Spleen (tissue), 13 donors: ENCODE measurements at places on chromosomes 2 and 18. TPM values are rescaled to one million over a fixed set of nuclear protein-coding genes. Genes with fewer than 3 reads are reported as not detected.

- peaks cover 56% of the 10 kb centered on the region for H3K36me3 ChIP-seq
- peaks cover 64% of the 10 kb centered on the region for H3K4me1 ChIP-seq
- no peak overlapping the region for H3K4me3 ChIP-seq
- H3K27ac ChIP-seq: peak overlapping the region; percentile 60
- H3K27me3 ChIP-seq: no peaks in the 10 kb centered on the region
These were observed 14.6 kb downstream of the UGP2 start for GRCh38 chr2:63856303-63856603.

RIT2 gene
- not detected for polyA plus RNA-seq

DNA sequence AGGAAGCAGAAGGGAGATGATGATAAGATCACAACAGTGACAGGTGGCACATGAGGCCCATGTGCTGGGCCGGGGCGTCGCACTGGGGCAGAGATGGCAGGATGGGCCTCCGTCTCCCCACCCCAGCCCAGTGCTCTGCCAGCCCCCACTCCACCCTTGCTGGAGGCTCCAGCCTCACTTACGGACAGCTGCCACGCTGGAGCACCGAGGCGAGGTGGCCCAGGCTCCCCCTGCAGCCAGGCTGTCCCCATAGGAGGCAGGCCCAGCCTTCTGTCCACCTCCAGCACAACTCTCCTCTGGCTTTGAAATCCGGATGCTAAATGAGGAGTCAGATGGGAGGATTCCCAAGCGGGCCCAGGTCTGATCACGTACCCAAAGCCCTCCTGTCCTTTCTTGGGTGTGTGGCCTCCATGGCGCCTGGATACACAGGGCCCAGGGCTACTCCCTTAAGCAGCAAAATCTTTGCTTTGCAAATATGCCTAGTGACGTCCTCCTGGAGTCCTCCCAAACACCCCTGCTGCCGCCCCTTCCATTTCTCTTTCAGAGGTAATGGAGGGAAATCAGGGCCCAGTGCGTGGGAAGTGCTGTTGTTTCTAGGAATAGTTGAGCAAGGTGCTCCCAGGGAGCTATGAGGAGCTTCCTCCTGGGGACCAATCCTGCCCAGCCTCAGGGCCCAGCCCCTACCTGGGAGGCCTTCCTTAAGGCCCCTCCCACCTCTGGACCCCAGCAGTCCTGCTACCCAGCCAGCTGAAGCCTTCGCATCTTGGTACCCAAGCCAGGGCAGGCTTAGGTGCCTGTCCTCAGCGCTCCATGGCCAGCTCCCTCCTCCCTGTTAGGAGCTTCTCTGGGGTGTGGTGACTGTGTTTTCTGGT is 170.4 kb upstream of the MYCN start:
- no peak for DNase-seq
- no peak overlapping the region for H3K4me3 ChIP-seq
- no peaks in the 10 kb centered on the region for H3K36me3 ChIP-seq
- H3K27me3 ChIP-seq: no peaks in the 10 kb centered on the region
- H3K4me1 ChIP-seq: no peaks in the 10 kb centered on the region

GRCh38 chr18:9231852-9232486 is 95.4 kb downstream of the ANKRD12 start:
- peaks cover 87% of the 10 kb centered on the region for H3K36me3 ChIP-seq
- DNase-seq: no peak
- no peaks in the 10 kb centered on the region for H3K4me1 ChIP-seq

- peaks cover 2% of the 10 kb centered on the region for H3K27me3 ChIP-seq
- H3K27ac ChIP-seq: no peak overlapping the region
- no peak overlapping the region for H3K4me3 ChIP-seq
- no peaks in the 10 kb centered on the region for H3K36me3 ChIP-seq
These were observed 68.6 kb upstream of the MAL start for GRCh38 chr2:94956797-94957391.

GRCh38 chr2:68832233-68832869 is 38.8 kb downstream of the BMP10 start:
- no peak overlapping the region for H3K4me3 ChIP-seq
- H3K27me3 ChIP-seq: no peaks in the 10 kb centered on the region
- peaks cover 10% of the 10 kb centered on the region for H3K36me3 ChIP-seq
- H3K4me1 ChIP-seq: peaks cover 85% of the 10 kb centered on the region
- peak; percentile 83 for DNase-seq

INHA gene
- polyA plus RNA-seq: 0.46 TPM

DNA sequence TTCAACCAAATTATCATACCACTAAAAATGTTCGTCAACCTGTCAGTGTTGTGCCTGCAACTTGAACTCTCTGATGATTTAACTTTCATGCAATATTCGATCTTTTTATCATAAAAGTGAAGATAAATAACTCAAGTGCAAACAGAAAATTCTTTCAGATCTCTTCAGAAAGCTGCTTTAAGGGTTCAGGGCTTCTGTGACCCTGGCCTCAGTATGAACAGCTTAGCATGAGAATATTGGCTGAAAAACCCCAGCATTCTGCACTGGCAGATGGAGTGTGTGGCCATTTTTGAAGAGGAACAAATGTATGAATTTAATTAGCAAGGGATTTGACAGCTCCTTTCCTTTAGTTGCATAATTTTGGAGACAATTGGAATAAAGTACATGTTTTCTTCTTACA is 851.4 kb upstream of the SOX11 start:
- no peak for DNase-seq
- H3K4me1 ChIP-seq: no peaks in the 10 kb centered on the region
- no peak overlapping the region for H3K4me3 ChIP-seq
- no peak overlapping the region for H3K27ac ChIP-seq

DSC3 gene
- 0.09 TPM for polyA plus RNA-seq

CD28 gene
- polyA plus RNA-seq: 2.9 TPM

DNA sequence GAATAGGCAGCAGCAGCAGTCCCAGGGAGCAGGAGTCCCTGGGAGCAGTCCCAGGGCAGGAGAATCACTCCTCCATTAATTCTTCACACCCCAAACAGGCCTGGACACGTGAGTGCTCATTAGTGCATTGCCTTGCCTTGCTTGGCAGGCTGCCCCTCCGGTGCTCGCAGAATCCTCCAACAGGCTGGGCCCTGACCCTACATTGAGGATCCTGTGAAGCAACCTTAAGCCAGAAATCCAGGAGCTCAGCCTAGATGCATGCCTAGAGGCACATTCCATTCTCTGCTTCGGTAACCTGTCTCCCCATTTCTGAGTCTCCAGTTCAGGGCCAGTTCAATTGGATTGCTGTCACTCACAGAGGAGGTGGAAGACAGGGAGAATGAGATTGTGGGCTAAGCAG is 97.4 kb upstream of the LRATD1 start:
- no peak for DNase-seq
- no peak overlapping the region for H3K4me3 ChIP-seq
- no peaks in the 10 kb centered on the region for H3K27me3 ChIP-seq
- no peaks in the 10 kb centered on the region for H3K4me1 ChIP-seq
- no peak overlapping the region for H3K27ac ChIP-seq
